ENCODE measurements at places on chromosomes 5 and 9.

GRCh38 chr9:130021123-130021522 lies 21.9 kb downstream of the FNBP1 start:
- no peak for DNase-seq

DNA sequence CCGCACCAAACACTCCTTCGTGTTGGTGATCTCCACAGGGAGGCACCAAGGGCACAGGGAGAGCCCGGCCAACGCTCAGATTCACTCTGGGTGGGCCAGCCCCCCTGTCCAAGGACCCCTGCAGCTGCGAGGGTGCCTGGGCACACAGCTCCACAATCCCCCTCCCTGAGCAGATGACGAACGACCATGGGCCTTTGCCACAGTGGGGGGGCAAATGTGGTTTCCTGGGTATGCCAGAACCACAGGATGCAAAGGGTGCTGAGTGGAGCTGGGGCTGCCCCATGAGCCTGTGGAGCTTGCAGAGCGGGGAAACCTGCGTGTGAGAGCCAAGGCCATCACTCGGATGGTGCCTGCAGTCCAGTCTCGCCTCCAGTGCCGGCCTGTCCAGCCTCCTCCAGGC lies 31.0 kb downstream of the LPCAT1 start:
- no peak for DNase-seq

DNA sequence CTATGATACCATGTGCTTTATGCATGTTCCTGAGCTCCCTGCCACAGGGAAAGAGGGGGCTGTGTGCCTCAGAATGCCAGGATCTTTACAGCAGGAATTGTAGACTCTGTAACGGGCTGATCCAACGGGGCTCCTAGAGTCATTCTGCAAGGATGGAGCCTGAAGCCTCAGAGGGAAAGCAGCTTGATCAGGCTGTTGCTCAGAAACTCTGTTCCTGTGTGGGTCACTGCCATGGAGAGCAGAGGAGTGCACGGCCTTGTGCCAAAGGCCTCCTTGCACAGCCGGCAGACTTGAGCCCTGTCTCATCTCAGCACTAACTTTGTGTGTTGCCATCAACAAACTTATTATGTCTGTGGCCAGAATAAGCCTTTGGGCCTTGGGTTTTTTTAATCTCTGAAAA lies 51.8 kb downstream of the AMBP start:
- DNase-seq = no peak

GRCh38 chr9:34654323-34655051 lies 2.5 kb downstream of the IL11RA start:
- DNase-seq = no peak

DNA sequence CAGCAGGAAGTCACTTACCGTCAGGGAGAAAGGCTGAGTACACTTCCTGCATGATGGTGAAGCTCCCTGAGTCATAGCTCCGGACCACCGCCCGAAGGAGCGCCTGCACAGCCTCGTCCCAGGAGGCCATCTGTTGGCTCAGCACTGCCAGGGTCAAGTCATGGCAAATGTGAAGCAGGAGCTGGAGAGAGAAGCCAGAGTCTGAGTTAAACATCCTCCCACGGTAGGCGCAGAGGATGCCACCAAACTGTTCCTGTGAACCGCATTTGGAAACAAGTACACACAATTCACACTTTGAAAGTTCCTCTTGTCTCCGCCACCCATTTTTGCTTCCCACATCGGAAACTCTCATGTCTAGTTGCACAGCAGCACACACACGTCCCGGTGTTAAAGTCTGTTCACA lies 33.9 kb downstream of the CNOT8 start:
- DNase-seq = no peak

GRCh38 chr5:119302916-119303897 lies 52.6 kb upstream of the TNFAIP8 start:
- no peak for DNase-seq

- no peak for DNase-seq
Measured at GRCh38 chr5:124259017-124259416, 487.4 kb downstream of the ZNF608 start.

GRCh38 chr5:128163991-128164390 lies 80.4 kb downstream of the SLC12A2 start:
- no peak for DNase-seq

- no peak for DNase-seq
Measured at GRCh38 chr5:68067291-68067690, 148.3 kb upstream of the PIK3R1 start.

- DNase-seq = no peak
Measured at GRCh38 chr5:14267991-14268708, 125.0 kb downstream of the TRIO start.

DNA sequence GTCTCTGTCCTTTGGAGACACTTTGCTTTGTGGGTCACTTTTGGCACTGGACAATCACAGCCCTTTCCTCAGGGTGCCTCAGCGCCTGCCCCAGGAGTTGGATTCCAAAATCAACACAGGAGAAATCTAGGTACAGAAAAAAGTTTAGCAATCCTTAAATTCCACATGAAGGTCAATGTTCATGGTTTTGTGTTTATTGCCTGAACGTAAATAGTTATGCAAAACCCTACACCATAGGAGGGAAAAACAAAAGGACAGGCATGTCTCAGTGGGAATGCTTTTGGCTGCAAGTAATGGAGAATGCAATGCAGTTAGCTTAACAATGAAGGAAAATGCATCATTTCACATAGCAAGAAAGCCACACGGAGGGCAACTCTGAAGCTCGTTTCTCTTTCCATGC lies 6.5 kb upstream of the HMCN2 start:
- no peak for DNase-seq

DNA sequence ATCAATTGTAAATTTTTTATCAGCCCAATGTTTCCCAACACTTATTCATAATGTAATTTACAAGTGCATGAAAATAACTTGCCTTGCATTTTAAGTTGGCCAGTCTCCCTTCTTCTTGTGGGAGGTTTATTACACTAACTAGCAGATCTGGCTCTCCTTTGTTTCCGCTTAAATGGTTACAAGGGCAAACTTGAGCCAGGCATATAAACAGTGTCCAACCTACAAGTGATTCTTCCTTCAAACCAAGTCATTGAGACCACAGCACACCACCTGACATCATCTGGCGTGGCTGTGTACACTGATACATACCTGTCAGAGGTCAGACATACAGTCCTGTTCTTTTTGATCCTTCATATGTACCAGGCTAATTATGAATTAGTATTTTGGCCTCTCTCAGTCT lies 80.1 kb downstream of the ALDH1A1 start:
- DNase-seq = no peak

- no peak for DNase-seq
Measured at GRCh38 chr5:40477856-40478546, 201.7 kb upstream of the PTGER4 start.

DNA sequence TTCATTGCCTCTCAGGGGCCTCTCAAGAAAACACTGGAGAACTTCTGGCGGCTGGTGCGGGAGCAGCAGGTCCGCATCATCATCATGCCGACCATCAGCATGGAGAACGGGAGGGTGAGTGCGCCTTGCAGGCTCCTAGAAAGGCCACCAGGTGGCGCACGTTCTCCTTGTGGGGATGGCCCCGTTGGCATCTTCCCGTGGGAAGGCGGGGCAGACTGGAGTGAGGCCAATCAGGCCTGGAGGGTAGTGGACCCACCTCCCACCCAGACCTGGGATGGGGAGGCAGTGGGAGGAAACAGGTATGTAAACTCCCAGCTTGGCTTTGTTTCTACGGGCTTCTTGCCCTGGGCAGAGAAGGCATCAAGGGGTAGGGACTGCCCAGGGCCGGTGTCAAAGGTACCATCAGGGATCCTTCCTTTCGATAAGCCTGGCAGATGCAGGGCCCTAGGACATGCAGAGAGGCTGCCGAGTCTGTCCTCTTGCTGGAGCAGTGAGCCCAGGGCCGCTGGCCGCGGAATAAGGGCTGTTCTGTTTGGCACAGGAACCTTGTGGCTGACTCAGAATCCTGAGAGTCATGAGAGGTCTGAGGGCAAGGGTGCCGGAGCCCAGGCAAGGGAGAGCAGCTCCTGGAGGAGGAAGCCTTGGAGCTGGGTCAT lies 18.9 kb upstream of the SPTLC1 start:
- DNase-seq = peak; percentile 78

GRCh38 chr9:2050236-2050635 lies 35.1 kb downstream of the SMARCA2 start:
- no peak for DNase-seq

- no peak for DNase-seq
Measured at GRCh38 chr5:130992095-130992494, 173.0 kb downstream of the HINT1 start.

DNA sequence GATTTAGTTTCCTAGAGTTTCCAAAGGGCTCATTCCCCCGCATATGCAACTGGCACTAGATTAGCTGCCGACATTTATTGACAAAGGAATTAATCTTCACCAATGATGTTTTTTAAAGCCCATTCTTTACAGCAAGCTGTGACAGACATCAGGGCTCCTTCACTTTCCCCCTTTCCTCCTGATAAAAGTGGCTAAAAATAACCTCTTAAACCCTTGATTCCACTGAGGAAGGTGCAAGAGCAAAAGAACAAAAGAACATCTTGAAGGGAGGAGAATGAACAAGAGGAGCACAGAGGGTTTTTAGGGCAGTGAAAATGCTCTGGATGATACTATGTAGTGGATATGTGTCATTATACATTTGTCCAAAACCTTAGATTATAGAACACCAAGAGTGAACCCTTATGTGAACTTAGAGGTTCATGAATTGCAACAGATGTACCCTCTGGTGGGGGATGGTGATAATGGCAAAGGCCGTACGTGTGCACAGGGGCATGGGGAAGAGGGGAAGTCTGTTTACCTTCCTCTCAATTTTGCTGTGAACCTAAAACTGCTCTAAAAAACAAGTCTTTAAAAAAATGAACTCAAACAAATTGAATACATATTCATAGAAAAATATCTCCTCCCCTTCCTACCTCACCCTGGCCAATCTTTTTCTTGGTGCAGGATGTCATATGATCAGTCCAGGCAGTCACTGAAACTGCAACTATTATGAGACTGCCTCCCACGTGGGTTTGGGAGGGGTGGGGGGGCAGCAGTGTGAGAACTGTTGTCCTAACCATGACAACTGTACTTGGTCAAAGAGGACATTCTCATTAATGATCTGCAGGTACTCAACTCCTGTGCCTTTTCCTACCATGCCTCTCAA lies 83.0 kb downstream of the MARCHF3 start:
- DNase-seq = no peak

DNA sequence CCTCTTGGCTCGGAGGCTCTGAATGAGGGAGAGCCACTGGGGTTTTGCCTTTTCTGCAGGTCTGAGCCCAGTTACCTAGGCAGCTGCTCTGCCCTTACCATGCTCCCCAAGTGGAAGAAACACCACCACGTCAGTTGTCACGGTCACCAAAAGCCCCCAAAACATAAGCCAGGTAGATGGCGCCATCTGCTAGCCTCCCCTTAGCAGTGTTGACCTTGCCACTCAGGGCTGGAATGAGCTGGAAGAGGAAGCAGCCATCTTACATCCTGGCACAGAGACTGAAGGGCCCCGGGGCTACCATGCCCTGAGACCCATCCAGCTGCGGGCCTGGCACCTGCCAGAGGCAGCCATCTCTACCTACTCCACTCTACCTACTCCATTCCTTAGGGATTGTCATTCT lies 7.4 kb downstream of the ZER1 start:
- DNase-seq = no peak

DNA sequence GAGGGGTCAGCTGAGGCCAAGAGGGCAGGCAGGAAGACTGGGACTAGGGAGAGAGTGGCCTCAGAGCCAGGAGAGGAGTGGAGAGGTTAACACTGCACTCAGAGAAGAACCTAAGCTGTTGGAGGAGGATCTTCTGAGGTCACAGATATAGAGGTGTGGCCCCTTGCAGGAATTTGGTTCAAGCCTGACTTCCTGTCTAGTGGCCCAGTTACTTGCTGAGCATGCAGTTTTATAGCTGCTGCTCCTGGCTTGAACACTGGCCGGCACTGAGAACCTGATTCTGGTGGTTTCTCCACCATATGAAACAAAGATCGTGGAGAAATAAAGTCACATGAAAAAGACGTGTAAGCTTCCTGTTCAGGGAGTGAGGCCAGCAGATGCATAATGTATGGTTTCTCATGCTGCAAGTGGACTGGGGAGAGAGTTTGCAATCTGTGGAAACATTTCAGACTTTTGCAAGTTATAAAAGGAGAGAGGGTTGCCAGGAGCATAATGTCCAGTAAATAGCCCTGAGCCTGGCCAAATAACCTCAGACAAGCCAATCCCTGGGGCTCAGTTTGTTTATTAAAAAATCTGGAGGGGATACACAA lies 82.6 kb downstream of the GALNT10 start:
- DNase-seq = no peak

GRCh38 chr5:54516051-54516655 lies 1.4 kb upstream of the SNX18 start:
- no peak for DNase-seq

DNA sequence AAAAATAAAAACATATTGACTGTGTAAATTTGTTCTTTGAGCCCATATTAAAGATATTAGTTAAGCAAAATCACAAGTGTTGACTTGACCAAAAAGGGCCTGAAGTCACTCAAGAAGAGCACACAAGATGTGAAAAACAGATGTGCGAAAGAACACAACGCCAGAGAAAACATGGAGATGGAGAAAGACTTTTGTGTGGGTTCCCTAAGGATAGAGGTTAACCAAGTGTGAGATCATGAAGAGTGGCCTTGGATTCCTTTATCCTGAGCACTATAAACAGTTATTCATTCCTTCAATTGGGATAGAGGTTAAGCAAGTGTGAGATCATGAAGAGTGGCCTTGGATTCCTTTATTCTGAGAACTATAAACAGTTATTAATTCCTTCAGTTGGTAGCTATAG lies 361.8 kb downstream of the CDH18 start:
- DNase-seq = no peak

GRCh38 chr9:134670042-134670525 lies 28.5 kb downstream of the COL5A1 start:
- no peak for DNase-seq

- no peak for DNase-seq
Measured at GRCh38 chr5:176789873-176790615, 20.3 kb upstream of the UNC5A start.

GRCh38 chr5:10140195-10140973 lies 109.3 kb downstream of the ATPSCKMT start:
- DNase-seq = no peak

GRCh38 chr9:92986176-92987119 lies 39.1 kb downstream of the FGD3 start:
- peak; percentile 76 for DNase-seq

DNA sequence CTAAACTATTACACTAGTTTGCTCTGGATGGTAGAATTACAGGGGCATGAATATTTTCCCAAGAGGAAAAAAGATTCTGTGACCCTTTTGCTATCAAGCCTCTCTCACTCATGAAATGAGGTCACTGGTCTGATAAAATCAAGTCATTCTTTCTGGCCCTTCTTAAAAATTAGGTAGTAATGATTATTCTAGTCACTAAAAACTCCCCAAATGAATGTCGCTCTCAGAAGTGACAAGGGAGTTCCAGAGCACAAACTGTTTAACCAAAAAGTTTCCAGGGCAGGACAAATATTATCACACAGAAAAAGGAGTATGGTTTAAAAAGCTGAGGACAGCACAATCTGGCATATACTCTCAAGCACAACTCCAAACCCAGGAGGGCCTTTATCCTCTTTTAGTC lies 12.5 kb downstream of the ERMP1 start:
- no peak for DNase-seq

GRCh38 chr5:55841976-55842375 lies 9.2 kb upstream of the IL31RA start:
- DNase-seq = no peak

- peak; percentile 75 for DNase-seq
Measured at GRCh38 chr9:93302586-93303257, 118.8 kb downstream of the WNK2 start.

All from CD4-positive, alpha-beta T cell treated with Interleukin-6 for 4 hours (primary cell).